ENCODE measurements at places on chromosomes 1 and 21. TPM values are rescaled to one million over a fixed set of nuclear protein-coding genes. Genes with fewer than 3 reads are reported as not detected.

LINGO4 gene
- 0.88 TPM for total RNA-seq

TMEM52 gene
- 0.88 TPM for total RNA-seq

PIGC gene
- total RNA-seq: 32.7 TPM

ZNF697 gene
- total RNA-seq: 0.32 TPM

ERG gene
- total RNA-seq: not detected

DDR2 gene
- total RNA-seq: 0.25 TPM

LCE1F gene
- total RNA-seq: not detected

DNA sequence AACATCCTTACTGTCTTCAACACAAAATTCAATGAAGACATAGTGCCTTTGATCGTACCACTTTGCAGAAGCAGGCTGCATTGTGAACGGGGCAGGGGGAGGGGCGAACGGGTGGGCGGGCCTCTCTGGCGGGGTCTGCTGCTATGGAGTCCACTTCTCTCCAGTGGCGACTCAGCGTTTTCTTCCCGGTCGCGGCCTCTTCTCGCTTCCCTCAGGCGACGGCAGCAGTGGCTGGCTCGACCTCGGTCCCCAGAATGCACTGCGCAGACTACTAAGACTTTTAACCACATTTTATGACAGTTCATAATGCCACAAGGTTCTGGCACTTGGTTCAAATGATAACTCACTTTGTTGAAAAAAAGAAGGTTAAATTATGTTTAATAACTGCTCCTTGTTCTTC is 21.2 kb downstream of the GBP2 start:
- no peak for DNase-seq

DNA sequence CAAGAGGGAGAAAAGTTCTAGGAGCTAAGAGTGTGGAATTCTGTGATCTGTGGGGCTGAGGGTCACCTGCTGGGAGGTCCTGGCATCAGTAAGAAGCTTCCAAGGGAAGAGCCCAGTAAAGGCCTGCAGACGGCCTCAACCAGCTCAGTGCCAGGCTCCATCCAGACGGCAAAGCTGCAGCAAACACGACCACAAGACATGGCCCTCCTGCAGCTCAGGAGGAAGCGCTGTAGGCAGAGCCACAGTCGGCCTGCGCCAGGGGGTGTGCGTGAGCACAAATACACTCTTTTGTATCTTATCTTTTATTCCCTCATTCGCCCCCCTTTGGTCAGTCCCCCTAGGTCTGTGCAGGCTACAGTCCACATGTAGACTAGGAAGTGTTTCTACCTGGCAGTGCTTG is 13.4 kb downstream of the C1orf174 start:
- DNase-seq: no peak

DNA sequence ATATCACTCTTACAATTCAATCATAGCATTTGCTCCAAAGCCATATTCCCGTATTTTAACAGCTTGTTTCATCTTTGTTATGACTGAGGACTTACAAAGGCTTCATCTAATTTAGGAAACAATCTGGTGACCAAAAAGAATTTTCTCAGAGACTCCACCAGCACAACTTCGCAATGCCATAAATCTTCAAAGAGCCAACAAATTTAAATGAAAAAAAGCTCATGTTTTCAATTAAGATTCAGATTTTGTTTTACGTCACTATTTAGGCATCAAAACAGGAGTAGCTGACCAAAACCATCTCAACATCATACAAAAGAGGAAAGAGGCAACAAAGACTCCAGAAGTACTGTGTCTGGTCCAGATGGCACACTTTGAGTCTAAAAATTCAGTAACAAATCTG is 373.3 kb downstream of the TTLL7 start:
- DNase-seq: no peak

GRCh38 chr1:92922356-92923035 is 38.8 kb downstream of the DIPK1A start:
- no peak for DNase-seq

GRCh38 chr1:117447661-117448060 is 80.4 kb downstream of the MAN1A2 start:
- no peak for DNase-seq

DNA sequence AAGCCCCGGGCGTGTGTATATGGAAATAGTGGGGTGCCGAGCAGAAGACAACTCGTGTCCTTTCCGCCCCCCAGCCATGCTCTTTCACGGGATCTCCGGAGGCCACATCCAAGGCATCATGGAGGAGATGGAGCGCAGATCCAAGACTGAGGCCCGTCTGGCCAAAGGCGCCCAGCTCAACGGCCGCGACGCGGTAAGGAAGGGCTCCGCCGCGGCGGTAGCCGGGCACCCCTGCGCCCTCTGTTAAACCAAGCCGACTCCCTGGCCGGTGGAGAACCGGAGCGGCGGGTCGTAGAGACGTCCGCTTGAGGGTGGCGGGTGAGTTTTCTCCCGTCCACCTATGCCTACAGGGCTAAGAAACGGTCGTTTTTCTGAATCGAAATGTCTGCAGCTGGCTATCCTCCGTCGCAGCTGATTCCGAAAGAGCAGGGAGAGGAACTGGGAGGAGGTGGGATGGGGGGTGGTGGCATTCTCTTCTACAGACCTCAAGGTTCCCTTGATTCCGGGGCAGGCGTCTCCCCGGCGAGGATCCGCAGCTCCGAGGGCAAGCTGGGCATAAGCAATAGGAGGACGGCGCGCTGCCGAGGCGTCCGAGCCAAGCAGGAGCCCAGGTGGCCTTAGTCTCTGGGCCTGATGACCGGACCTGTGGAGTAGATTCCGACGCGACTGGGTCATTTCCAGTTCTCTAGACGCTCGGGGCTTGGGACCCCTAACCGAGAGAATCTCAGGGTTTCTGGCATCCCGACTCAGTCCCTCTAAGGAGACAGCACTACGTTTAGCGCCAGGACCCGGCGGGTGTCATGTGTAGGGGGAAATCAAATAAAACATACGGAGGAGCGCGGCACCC is 856 bp downstream of the LHX9 start:
- no peak for DNase-seq

DNA sequence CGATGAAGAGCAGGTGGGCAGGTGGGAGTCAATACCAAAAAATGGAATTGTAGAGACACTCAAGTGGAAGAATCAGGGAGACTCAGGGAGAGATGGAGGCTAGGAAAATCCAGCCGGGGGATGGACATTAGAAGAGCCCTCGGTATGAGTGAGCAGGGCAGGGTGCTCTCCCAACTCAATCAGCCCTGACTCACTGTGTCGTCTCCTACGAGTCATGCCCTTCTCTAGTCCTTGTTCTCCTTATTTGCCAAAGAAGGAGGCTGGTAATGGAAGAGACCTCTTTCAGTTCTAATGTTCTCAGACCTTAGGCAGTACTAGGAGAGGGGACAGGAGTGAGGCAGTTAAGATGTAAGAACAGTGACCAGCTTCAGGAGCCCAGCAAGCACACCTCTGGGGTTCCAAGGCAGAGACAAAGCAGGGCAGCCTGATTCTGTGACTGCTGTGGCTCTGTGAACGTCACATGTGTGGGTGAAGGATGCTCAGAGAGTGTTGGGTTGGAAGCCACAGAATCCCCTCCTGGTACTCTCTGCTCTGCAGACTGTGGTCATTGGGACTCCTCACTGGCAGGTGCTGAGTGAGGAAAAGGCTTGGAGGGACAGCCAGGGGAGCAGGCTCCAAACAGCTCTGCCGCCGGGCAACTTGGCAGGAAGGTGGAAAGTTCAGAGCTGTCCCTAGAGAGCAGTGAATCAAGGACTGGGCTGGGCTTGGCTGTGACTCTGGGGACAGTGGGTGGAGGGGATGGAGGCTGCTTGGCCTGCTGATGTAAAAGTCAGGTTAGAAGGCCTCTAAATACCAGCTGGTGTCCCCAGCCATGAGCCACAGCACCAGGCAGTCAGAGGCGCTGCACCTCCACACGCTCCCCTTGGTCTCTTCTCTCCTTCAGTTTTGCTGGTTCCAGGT is 11.1 kb upstream of the GJA5 start:
- DNase-seq: no peak

GRCh38 chr21:45377866-45378257 is 27.1 kb upstream of the COL18A1 start:
- DNase-seq: no peak

GRCh38 chr21:17454315-17455027 is 58.4 kb upstream of the CXADR start:
- peak; percentile 43 for DNase-seq

GRCh38 chr21:39799178-39799577 is 54.2 kb downstream of the IGSF5 start:
- no peak for DNase-seq

DNA sequence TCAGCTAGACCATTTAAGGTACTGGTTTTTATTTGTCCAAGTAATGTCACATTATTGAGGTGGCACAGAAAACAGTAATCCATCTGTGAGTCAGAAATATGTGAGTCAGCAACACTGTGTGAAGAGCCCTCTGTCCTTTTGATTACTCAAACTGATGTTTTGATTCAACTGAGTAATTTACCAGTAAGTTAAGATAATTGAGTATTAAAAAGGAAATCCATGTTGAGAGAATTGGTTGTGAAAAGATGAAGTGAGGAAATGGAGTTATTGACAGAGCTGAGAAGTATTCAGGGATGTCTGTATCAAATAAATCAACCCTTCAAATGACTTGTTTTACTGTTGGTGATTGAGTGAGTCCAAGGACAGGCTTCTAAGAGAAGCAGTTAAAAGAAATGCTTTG is 302.7 kb upstream of the SGIP1 start:
- DNase-seq: no peak

DNA sequence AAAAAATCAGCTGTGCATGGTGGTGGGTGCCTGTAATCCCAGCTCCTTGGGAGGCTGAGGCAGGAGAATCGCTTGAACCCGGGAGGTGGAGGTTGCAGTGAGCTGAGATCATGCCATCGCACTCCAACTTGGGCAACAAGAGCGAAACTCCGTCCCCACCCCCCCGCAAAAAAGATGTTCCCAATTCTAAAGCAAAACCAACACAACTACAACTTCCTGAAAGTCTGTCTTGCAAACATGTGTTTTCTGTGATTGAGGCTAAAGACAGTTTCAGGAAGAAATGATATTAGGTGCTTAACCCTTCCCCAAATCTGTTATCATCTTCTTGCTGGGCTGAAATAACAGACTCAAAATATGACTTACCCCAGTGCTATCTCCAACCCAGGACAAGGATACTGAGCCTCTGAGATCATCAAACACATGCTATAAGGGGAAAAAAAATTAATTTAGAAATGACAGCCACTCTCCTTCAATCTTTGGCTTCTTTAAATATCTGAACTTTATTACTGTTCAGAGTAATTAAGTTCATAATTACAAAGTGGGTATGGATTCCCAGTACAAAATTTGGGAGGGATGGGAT is 28.5 kb downstream of the SORT1 start:
- no peak for DNase-seq

DNA sequence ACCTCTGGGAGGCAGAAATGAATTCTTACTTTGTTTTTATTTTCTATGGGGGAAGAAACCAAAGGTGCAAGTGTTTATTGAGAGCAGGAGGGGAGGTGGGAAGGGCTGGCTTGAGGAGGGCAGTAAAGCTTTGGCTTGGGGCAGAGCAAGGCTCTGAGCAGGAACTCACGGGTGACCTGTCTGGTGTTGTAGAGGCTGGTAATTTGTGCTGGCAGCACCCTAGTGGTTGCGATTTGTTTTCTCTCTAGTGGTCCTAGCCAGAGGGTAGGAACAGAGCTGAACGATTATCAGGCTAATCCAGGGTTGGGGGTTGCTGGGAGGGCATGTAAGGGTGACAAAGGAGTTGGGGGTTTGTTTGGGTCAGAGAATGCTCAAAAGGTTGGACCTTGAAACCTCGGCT is 16.6 kb downstream of the TMCC2 start:
- no peak for DNase-seq

DNA sequence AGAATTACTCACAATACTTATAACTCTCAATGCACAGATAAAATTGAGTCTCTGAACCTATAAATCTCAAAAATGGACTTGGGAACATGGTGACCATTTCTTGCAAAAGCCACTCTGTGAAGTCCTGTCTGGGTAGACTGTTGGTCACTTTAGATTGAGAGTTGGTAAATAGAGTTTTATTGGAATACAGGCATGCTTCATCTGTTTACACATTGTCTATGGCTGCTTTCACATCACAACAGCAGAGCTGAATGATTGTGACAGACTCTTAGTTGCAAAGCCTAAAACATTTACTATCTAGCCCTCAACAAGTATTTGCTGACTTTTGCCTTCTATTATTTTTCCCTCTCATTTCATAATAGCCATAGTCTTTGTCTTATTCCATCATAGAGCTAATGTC is 24.1 kb upstream of the ASPM start:
- no peak for DNase-seq

GRCh38 chr1:97010566-97011264 is 289.1 kb downstream of the PTBP2 start:
- DNase-seq: no peak

GRCh38 chr1:166974647-166975345 is 544 bp downstream of the ILDR2 start:
- DNase-seq: peak; percentile 55

GRCh38 chr1:39047374-39048229 is 21.5 kb downstream of the NDUFS5 start:
- no peak for DNase-seq

DNA sequence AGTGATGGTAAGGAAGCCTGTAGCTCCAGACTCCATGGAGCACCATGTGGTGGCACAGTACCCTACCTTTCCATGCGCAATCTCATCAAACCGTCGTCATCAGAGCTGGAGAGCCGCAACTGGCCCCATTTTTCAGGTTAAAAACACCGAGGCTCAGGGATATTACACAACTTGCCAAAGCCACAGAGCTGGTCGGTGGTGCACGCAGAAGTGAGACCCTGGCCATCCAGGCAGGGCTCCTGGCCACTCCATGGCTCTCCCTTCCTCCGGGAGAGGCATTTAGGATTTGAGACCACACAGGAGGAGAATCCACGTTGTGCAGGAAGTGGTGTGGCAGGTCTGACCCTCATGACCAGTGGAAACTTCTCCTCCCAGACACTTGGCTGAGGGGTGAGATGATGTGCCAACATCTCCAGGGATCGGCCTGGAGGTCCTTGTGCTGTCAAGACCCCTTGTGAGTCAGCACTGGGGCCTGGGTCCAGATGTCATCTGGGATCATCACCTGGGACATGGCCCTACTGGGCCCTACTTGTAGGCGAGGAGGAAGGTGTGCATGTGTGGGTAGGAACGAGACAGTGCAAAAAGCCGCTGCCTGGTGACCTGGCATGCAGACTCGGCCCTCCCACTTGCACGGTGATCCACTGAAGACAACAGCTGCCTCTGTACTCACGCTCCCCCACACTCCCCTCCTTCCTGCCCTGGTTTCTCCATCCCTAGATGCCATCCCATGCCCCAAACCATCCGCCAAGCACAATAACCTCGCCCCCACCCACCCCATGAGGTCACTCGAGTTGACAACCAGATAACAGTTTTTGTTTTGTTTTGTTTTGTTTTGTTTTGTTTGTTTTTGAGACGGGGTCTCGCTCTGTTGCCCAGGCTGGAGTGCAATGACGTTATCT is 10.4 kb downstream of the TFF3 start:
- DNase-seq: no peak

GRCh38 chr1:244791061-244791460 is 44.4 kb upstream of the COX20 start:
- DNase-seq: no peak

DNA sequence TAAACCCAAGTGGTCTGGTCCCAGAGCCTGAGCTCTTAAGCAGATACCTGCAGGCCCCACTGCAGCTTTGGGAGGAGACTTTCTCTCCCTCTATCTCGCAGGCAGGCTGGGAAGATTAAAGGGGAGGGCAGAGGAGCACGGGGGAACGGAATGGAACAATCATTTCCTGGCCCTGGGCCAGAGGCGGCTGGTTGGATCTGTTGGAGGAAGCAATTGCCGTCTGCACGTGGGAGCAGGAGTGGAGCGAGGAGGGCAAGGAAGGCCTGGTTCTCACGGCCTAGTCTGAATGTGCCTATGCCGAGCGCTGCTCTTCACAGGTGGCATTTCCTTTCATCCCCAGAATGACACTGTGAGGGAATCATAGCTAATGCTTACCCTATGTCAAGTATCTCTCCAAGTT is 23.7 kb downstream of the NKAIN1 start:
- DNase-seq: no peak

- DNase-seq: no peak
These were observed 207.2 kb downstream of the PTGER3 start for GRCh38 chr1:70840260-70840953.

Data from activated T-cell treated with anti-CD3 and anti-CD28 coated beads, Interleukin-2, amount 50 U/mL, for 72 hours (primary cell).